ENCODE measurements at places on chromosomes 16 and 17. TPM values are rescaled to one million over a fixed set of nuclear protein-coding genes. Genes with fewer than 3 reads are reported as not detected.

The STAC2 gene
- total RNA-seq = not detected

The PMFBP1 gene
- total RNA-seq = 1.2 TPM

The ZNF597 gene
- not detected for total RNA-seq

The CSH1 gene
- total RNA-seq = not detected

The MYH11 gene
- total RNA-seq = not detected

The PPP1R27 gene
- total RNA-seq = not detected

The ZSCAN10 gene
- total RNA-seq = not detected

DNA sequence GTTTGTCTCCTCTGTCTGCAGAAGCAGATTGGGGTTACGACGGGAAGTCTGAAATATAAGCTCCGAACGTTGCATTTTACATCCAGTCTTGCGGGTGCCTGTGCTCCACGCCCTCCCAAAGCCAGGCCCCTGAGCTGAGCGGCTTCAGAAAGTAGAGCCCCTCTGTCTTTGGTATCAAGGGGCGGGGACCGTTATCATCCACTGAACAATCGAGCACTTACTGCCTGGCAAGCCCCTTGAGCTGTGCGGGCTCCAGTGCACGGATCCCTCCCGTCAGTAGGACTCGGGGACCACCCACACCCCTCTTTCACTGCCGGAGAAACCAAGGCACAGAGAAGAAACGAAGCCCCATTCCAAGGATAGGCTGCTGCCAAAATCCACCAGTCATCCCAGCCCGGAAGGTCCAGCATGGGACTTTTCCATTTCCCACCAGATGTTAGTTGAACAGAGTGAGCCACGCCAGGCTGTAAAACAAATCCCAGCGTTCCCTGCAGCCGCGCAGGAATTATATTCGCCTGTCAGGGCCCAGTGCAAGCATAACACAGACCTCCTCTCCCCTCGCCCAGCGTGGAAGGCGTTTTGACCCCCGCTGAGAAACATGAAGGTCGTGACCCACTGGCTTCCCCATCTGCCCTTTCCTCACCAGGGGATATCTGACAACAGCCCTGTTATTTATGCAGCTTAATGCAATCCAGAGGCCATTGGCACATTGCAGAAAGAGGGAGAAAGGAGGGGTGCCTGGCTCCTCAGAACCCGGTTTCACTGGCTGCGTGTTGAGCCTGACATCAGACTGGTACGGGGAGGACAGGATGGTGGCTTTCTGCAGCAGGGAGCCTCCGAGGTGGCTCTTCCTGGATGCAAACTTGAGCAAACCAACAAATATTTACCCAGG, 212.2 kb upstream of the FOXF1 start:
- DNase-seq = no peak

DNA sequence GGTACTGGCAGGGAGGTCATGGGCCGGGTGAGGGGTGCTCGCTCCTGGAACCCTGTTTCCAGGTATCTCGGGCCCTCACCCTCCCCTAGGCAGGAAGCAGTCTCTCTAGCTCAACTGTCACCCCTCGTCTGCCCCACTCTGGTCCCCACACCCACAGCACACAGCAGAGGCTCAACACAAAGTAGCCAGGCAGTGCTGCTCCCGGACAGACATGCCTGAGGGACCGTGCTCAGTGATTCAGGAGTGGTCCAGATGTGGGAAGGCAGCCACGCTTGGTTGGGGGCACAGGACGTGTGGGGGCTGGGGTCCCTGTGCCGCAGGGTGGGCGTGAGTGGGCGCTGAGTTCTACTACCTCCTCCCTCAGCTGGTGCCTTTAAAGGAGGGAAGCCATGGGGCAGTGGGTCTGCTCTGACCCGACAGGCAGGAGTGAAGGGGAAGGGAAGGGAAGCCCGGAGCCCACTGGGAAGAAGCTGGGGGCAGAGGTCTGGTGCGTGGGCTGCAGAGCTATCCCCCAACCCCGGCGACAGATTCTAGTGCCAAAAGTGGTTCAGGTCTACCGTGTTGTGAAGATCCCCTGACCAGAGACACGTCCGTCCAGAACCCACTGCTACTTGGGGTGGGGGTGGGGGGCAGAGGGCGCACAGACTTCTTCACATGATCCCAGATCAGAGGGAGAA, 11.8 kb downstream of the SLC16A3 start:
- no peak for DNase-seq

GRCh38 chr16:47143677-47144558, at the start of gene NETO2:
NETO2 (minus strand) TSS chr16:47143945; CDS start chr16:47143612, 333 bp downstream.
- peak; percentile 48 for DNase-seq

GRCh38 chr16:27238016-27238587, 30.5 kb downstream of the NSMCE1 start:
- DNase-seq = no peak

DNA sequence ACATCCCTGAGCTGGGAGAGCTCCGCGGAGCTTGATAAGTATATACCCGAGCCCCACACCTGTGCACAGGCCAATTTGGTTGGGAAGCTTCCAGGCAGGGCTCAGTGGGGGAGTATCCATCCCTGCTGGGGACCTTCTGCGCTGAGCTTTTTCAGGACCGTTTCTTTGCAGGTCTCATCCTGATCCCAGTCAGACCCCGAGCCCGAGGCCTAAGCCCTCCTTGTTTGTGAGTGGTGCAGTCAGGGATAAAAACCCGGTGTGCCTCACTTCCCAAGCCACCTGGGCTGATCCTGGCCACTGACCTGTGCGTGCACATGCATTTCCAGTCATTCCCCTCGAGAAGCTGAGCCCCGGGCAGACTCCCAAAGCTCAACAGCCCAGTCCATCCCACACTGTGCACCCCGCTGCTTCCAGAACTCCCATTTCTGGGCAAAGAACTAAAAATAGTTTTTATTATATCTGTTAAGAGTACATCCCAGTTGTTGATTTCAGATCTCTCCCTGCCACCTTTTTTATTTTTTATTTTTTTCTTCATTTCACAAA, 27.3 kb upstream of the NAT9 start:
- DNase-seq = no peak

GRCh38 chr16:84183911-84184591, 2.8 kb downstream of the TAF1C start:
- DNase-seq = no peak

DNA sequence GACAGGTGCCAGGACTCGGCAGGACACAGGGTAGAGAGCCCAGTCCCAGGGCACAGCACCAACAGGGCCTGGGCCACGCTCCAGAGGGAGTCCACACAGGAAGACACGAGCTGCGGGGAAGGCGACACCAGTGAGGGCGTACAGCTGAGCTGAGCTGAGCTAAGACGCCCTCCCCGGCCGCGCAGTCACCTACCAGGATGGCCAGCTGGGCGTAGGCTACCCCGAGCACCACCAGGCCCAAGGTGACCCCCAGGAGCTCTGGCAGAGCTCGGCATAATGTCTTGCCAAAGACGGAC, 42.6 kb downstream of the TSC2 start:
- no peak for DNase-seq

DNA sequence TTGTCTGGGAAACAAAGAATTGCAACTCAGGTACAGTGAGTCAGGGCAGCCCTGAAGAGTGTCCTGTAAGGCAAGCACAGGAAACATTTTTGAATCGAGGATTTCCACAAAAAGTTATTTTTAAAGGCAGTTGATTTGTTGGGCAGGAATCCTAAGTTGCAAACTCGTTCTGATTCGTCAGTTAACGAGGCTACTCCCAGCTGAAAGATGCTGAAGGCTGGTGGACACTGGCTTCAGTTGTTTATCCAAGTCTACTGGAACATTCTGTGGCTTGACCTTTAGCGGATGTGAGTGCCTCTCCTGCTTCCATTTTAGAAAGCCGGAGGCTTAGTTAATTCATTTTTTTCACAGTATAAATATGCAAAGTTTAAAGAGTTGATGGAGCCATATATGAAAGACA, 84.2 kb downstream of the KCNJ12 start:
- DNase-seq = peak; percentile 7

DNA sequence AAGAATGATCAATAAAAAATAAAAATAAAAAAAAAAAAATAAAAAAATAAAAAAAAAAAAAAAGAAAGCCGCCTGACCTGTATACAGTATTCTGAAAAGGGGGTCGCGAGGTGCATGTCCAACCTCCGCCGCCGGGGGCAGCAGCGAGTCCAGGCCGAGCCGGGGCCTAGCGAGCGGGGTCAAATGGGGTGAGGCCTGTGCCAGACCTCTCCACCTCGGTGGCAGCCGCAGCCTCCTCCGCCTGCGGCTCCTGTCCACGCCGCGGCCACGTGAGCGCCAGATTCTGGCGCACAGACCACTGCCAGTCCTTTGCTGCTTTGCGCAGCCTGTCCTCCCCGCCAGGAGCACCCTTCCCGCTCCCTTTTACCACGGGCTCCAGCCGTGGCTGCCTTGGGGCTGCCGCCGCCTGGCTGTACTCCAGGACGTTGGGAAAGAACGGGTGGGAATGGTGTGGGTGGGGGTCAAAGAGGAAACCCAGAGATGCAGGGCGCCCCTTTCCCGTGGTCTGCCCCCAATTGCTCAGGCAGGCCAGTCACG, 2.4 kb upstream of the BCKDK start:
- DNase-seq = peak; percentile 42

GRCh38 chr16:57256601-57257395, 11.7 kb downstream of the ARL2BP start:
- DNase-seq = no peak

GRCh38 chr16:56136256-56136655, 55.0 kb upstream of the GNAO1 start:
- DNase-seq = no peak

- DNase-seq = peak; percentile 44
These were observed 451.3 kb downstream of the PMP22 start for GRCh38 chr17:14813649-14814370.

- DNase-seq = peak; percentile 54
These were observed 62.0 kb upstream of the MARCHF10 start for GRCh38 chr17:62870030-62870541.

DNA sequence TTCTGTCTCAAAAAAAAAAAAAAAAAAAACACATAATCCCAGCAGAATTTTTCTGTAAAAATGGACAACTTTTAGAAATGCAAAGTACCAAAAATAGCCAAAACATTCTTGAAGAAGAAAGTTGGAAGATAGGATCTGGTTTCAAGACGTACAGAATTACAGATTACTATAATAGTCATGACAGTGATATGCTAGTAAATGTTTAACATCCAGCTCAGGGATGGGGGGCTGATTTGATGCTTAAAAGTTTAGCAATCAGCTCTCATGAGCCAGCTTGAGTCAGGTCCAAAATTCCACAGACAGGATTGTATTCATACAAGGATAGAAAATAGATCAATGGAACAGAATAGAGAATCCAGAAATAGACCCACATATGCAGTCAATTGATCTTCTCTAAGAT, 100.5 kb downstream of the CYB561 start:
- DNase-seq = no peak

DNA sequence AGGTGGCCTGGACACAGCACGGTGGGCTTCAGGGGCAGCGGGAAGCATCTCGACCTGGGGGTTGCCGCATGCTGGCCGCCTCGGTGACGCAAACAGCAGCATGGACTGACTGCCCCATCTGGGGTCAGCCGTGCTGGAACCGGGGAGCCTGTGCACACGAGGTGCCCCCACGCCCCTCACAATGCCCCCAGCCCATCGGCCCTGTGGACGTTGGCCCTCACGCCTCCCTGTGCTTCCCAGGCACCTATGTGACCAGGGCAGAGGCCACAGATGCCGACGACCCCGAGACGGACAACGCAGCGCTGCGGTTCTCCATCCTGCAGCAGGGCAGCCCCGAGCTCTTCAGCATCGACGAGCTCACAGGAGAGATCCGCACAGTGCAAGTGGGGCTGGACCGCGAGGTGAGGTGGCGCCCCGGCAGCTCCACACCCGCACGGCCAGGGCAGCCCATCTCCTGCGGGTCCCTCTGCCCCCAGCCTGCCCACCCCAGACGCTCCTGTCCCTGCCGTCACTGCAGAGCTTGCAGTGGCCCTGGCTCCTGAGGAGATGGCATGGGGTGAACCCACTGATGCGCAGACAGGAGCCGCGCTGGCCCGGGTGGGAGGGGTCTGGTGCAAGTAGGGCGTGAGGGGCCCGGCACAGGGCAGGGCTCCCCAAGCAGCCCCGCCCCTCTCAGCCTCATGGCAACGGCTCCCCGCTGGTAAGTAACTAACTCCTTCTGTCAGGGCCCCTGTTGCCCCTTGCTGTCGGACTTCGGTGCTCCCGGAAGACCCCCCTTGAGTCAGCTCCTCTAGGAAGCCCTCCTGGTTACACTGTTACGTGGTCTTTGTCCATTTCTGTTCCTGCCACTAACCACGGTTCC, 13.6 kb downstream of the CDH15 start:
- DNase-seq = no peak

- DNase-seq = no peak
These were observed 26.1 kb downstream of the IKZF3 start for GRCh38 chr17:39838057-39838456.

DNA sequence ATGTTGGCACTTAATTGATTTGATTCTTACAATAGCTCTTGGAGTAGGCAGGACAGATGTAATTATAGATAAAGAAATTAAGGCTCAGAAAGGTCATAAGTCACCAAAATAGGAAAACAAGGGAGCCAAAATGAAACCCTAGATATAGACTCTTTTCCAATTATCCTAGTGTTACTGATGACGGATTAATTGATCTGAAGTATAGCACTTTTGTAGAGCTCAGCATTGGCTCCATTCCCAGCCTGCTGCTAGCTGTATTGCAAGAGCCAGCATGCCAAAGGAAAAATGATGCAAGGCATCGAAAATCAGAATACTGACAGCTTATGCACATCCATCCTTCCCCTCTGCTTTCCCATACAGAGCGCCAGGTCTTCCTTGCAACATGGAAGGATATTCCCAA, 21.6 kb upstream of the RASL10B start:
- DNase-seq = no peak

DNA sequence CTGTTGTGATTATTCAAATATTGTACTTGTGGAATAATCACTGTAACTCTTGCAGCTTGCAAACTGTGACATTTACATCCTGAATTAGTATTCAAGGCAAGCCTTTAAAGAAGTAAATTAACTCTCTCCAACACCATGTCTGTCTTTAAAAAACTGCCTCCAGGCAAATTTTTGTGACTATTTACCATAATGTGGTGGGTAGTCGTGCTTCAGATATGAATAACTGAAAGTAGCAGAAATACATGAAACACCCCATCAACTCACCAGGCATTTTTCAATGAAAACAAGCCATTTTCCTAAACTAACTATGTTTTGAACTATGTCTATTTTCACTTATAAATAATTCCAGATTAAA, 217.4 kb upstream of the PSMD7 start:
- DNase-seq = no peak

GRCh38 chr17:40536295-40537171, 28.7 kb downstream of the CCR7 start:
- no peak for DNase-seq

- no peak for DNase-seq
These were observed 15.9 kb upstream of the ZNF629 start for GRCh38 chr16:30802936-30803335.

- DNase-seq = peak; percentile 76
These were observed 42.4 kb upstream of the NF1 start for GRCh38 chr17:31052187-31052889.

DNA sequence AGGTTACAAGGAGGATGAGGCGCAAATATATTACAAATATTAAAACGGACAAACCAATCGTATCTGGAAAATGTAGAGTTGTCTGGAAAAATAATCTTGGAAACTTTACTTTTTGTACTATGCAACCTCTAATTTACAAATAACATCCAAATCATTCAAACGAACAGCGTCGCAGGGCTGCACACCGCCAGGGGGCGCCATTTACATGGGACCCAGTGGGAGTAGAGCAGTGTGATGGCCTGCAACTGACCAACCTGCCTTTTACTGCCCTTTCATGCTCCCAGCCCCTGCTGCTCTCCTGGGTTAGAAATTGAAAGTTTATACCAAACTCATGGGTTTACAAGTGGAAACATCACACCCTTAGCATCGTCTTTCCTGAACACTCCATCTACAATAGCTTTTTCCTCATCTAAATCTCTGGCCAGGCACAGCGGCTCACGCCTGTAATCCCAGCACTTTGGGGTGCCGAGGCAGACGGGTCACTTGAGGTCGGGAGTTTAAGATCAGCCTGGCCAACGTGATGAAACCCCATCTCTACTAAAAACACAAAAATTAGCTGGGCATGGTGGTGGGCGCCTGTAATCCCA, 10.0 kb downstream of the PITPNC1 start:
- DNase-seq = peak; percentile 74

Measured in PC-3 (cell line).